ENCODE measurements at places on chromosomes 6 and 20. TPM values are rescaled to one million over a fixed set of nuclear protein-coding genes. Genes with fewer than 3 reads are reported as not detected.

- no peak for DNase-seq
- no peaks in the 10 kb centered on the region for H3K36me3 ChIP-seq
- no peaks in the 10 kb centered on the region for H3K4me1 ChIP-seq
- no peak overlapping the region for H3K4me3 ChIP-seq
- no peak overlapping the region for H3K27ac ChIP-seq
These were observed 89.5 kb upstream of the SIM1 start for GRCh38 chr6:100554228-100554627.

DNA sequence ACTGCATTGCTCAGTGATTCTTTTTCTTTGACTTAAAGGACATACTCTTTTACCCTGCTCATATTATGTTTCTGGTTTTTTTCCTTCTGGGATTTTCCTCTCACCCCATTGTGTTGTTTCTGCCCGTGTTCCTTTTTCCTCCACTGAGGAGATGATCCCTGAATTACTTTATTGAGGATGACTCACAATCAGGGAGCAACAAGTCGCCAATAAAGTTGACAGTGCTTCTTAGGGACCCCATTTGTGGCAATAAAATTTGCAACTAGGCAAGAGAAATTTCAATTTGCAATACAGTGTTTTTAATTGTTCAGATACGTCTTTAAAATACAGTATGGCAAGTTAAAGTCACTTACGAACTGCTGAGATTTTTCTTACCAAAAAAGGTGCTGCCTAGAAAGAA lies 217.9 kb downstream of the SOX4 start:
- H3K27me3 ChIP-seq = no peaks in the 10 kb centered on the region
- no peaks in the 10 kb centered on the region for H3K36me3 ChIP-seq
- no peak overlapping the region for H3K27ac ChIP-seq
- no peak for DNase-seq
- no peak overlapping the region for H3K4me3 ChIP-seq

DNA sequence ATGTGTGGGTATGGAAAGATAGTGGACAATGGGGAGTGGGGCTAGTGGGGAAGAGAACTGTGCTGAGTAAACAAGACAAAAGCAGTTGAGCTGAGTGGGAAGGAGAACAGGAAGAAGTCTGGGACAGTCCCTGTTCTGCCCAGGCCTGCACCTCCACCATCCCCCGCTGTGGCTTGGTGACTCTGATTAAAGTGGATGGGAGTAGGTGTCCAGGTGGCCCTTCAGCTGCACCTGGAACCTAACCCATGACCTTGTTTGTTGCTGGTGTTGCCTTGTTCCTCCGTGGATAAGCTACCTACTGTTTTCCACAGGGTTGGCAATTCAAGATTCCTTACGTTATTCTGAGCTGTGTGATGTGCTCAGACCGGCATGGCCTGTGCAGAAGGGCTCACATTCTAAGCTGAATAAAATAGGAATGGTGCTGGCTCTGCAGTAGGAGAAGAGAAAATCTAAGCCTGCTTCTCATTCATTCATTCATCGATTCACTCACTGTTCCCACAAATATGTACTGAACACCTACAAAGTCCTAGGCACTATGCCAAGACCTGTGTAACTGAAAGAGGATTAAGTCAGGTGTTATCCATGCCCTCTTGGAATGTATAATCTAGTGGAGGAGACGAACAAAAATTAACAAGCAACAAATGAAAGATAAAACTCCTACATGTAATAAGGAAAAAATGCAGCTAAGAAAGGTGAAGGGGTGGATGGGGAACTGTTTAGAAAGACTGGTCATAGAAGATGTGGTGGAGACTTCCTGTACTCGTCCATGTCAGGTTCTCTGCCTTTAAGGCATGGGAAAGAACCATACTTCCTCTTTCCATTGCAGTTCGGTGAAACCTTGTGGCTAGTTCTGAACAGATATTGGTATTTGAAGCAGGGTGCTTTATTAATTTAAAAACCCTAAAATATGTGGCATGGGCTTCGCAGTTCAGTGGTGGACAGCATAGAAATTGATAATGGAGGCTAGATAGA lies 10.1 kb upstream of the CALHM6 start:
- no peaks in the 10 kb centered on the region for H3K27me3 ChIP-seq
- H3K27ac ChIP-seq = no peak overlapping the region
- no peaks in the 10 kb centered on the region for H3K36me3 ChIP-seq
- H3K4me3 ChIP-seq = no peak overlapping the region
- no peaks in the 10 kb centered on the region for H3K4me1 ChIP-seq

CD83 gene
- 15.4 TPM for total RNA-seq

OR2H2 gene
- total RNA-seq = not detected

All from muscle of leg (tissue), 16 donors.